ENCODE measurements at places on chromosomes 2 and 18.

DNA sequence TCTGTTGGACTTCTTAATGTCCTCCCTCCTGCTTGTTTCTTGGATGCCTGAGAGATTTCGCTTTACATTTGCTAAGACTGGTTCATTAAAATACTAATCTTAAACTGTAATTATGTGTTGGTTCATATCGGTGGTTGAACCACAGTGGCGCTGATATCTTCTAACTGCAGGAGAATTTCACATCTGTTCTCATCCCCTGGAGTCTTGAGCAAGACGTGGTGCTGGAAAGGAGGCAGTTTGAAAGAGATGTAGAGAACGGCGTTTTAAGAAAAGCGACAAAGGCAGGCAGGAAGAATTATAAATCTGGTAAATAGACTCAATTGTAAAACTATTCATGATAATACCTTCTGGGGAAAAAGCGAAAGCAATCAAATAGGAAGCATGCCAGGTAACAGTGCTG is 79.5 kb downstream of the NXPH2 start:
- DNase-seq: no peak

DNA sequence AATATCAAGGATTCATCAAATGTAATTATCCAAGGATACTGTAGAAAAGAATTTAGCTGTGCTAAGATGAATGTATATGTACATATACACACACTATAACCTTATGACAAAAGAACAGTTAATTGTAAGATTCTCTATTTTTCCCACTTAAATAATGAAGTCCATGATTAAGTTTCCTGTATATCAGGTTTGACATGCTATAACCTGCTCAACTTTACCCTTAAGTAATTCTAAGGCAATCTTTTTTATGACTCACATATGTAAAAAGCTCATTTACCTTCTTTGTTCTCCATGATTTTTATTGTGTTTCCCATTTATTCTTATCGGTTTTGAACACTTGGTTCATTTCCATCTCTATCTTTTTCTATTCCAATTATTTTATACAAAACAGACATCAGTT is 1213.1 kb upstream of the SLC39A10 start:
- DNase-seq: no peak

DNA sequence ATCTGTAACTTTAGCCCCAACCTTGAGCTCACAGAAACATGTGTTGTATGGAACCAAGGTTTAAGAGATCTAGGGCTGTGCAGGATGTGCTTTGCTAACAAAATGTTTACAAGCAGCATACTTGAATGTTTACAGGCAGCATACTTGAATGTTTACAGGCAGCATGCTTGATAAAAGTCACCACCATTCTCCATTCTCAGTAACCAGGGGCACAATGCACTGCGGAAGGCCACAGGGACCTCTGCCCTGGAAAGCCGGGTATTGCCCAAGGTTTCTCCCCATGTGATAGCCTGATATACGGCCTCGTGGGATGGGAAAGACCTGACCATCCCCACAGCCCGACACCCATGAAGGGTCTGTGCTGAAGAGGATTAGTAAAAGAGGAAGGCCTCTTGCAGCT is 52.4 kb downstream of the LONRF2 start:
- DNase-seq: no peak

DNA sequence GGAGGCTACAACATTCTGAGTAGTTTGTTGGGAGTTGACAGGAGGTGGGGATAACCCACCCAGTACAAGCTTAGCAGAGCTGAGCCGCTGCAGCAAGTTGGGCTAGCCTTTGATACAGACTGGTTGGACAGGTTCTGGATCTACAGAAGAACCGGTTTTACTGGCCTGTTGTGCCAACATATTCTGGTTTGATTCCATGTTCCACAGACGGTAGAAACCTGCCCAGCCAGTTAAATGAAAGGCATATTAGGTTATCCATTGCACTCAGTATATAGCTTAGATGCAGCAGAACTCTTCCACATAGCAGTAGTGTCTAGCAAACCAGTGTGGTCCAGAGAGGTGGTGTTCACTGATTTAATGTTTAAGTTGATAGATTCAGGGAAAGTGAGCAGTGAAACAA is 19.3 kb upstream of the RBBP8 start:
- DNase-seq: no peak

- DNase-seq: no peak
These were observed 56.2 kb downstream of the BCL2L11 start for GRCh38 chr2:111176867-111177266.

DNA sequence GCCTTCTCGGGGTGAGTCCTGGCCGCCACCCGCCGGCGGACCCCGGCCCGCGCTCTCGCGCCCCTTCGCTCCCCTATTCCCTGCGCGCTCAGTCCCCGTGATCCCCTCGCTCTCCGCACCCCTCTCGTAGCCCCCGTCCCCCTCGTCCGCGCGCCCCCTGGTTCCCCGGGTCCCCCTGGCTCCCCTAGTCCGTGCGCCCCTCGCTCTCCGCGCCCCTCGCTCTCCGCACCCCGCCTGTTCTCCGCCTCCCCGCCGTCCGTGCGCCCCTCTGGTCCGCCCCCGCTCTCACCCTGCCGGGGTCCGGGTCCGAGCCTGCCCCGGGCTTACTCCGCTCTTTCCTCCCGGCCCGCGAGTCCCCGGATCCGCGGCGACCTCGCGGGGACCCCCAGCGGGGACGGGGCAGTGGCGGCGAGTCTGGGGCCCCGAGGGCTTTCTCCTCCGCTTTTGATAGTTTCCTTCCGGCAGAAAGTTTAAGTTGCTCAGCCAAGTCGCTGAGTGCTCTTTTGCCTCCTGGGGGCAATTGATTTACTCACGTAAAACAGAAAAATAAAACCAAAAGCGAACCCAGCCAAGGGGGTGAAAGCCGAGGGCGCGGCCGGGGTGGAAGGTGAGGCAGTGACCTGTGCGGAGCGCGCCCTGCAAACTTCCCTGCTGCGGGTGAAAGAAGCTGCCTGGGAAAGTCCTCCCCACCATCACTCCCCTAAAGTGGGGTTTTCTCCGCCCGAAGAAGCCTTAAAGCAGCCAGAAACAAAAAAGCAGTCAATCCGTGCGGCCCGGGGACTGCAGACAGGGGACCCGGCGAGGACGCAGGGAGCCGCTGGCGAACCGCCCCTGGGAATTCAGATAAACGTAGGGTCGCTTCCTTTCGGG is 568 bp downstream of the RAB31 start:
- no peak for DNase-seq
